ENCODE measurements at places on chromosomes 6 and 20. TPM values are rescaled to one million over a fixed set of nuclear protein-coding genes. Genes with fewer than 3 reads are reported as not detected.

Gene NKX2-4
- not detected for total RNA-seq

Gene FAM217A
- not detected for total RNA-seq

Gene ACTL10
- 1.8 TPM for total RNA-seq

- no peak for DNase-seq
Measured at GRCh38 chr6:132400883-132401617, at the start of gene MOXD1. Gene MOXD1, minus strand, starts transcription at chr6:132401475. Its CDS starts 49 bp downstream, at chr6:132401426.

- DNase-seq = no peak
Measured at GRCh38 chr20:18832546-18833200, 19.1 kb downstream of the SCP2D1 start.

- no peak for DNase-seq
Measured at GRCh38 chr20:7503501-7503900, 436.8 kb downstream of the HAO1 start.

DNA sequence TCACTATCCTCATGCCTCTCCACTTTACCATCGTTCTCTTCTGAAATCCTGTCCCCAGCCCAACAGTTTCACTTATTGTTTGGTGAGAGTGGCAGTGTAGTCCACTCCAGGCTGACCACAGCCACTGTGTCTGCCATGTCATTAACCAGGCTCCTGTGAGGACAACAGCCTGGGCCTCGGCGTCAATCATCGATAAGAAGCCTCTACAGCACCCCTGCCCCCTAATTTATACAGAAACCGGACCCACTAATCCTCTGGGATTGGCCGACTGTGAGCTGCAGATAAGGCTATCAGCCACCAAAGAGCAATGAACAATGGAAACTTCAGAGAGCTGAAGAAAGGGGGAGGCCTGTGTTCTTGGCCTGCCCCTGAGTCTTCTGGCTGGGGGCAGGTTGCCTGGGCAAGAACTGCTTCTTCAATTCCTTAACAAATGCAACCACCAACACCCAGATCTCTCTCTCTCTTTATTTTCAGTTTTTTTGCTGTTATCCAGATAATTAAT is 3.4 kb downstream of the EGFL8 start:
- no peak for DNase-seq

DNA sequence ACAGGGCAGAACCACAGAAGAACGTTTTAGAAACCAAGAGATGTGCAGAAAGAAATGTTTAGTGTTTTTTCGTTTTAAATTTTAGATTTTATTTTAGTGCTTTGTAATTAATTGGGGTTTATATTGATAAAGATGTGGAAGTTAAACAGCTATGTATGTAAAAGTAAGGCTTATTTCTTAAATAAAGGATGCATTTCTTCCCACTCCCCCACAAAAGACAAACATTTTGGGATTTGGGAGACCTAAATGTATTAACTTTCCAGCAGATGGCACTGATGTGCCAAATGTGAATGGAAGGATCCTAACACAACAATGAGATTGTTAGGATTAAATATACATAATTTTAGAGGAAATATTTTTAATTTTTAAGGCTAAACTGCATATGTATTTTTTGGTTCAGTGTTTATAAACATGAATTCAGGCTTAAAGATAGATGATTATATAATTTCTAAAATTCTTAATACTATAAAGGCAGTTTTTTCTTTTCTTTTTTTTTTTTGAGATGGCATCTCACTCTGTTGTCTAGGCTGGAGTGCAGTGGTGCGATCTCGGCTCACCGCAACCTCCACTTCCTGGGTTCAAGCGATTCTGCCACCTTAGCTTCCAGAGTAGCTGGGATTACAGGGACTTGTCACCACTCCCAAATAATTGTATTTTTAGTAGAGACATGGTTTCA is 12.0 kb downstream of the PFDN4 start:
- no peak for DNase-seq

- no peak for DNase-seq
Measured at GRCh38 chr6:12608016-12608860, 108.3 kb upstream of the PHACTR1 start.

All from esophagus squamous epithelium (tissue), 5 donors.